SIG-M5 (cell line): ENCODE measurements at places on chromosomes 1 and 21.

DNA sequence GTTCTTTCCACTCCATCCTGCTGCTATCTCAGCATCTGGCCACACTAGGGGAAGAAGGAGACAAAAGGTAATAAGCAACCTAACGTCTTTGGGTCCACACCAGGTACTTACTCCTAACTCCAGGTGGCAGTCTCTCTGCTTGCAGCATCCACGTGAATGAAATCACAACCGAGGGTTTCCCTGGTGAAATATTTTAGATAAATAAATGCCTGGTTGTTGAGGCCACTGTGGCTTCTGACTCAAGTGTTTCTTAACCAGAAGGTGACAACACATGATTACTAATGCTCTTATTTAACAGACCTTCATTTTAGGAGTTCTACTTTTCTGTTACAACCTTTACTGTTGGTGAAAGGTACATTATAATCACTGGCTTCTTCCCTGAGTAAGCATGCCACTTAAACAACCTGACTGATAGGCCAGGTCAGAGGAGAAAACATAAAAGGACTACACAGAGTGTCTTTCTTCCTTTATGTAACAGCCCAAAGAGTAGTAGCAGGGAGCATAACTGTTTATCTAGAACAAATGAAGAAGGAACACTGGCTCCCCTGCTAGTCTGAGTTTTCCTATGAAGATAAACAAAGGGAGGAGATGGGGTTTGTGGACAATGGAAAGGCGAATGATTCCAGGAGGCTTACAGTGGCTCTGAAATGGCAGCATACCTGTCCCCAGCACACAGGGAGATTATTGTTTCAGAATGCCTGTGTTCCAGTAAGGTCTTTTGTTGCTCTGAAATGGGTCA lies 59.9 kb downstream of the SYT6 start:
- DNase-seq = no peak

- no peak for DNase-seq
Measured at GRCh38 chr21:44647222-44647552, 973 bp downstream of the KRTAP10-11 start.

DNA sequence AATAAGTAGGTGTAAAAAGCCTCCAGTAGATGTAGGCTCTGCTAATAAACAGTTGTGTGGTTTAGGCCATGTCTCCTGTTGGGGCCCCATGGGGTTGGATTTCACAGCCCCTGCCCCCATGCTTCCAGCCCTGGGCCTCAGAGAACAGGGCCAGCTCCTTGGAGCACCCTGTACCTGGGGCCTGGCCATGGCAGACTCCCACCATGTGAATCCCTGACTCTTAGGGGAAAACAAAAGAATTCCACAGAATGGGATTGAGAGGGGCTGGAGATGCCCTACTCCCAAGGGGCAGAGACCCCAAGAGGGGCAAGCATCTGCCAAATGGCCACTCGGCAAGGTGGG lies 11.5 kb downstream of the LRP8 start:
- no peak for DNase-seq

DNA sequence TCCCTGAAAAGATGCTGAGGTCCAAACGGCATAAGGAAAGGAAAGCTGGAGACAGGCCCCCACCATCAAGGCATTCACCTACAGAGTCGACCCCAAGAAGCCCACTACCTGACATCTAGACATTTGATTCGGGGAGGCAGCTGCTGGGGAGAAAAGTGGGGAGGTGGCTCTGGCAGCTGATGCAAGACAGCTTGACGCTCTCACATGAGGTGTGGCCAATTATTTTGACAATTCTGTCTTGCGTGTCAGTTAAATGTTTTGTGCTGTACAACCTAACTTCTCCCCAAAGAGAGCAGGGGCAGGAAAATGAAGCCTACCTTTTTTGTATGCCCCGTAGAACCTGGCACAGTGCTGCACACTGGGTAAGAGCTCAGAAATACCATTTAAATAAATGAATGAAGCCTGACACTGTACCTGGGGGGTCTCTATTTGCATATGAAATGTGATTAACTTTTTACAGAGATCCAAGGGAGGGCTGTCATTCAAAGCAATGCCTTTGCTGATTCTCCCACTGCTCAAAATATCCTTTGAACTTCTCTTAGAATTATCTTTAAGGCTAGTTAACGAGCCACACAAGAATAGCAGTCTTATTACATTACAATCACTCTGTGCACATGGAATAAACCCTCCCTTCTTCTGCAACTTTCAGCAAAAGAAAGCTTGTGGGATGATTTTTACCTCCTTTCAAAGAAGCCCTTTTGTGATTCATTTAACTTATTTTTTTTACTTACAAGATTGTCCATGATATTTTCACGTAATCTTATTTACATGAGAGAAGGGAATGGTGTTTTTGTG lies 163.2 kb downstream of the TNR start:
- no peak for DNase-seq

DNA sequence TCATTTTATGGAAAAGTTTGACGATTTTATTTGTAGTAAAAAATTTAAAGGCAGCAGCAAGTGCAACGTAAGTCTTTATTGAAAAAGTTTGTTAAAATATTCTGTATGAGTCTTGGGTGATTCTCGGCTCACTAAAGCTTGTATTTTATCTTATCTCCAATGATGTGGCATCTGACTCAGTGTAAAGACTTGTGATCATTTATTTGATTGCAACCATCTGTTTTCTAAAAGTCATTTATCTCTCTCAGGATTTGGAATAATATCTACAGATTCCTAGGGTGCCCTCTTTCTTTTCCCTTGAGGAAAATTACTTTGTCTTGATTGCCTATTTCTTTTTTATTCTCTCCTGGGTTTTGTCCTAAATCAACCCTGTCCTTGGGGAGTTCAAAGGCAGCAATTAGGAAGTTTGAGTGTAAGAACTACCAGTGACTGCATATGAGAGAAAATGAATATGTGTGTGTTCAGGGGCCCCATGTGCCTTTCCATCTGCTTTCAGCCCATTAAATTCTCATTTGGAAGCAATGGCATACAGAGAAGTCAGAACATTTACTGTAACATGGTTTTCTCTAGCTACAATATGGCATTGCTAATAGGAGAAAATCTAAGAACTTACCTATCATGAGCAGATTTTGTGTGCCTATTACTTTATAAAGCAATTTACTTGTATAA lies 575.0 kb upstream of the CHRM3 start:
- no peak for DNase-seq

DNA sequence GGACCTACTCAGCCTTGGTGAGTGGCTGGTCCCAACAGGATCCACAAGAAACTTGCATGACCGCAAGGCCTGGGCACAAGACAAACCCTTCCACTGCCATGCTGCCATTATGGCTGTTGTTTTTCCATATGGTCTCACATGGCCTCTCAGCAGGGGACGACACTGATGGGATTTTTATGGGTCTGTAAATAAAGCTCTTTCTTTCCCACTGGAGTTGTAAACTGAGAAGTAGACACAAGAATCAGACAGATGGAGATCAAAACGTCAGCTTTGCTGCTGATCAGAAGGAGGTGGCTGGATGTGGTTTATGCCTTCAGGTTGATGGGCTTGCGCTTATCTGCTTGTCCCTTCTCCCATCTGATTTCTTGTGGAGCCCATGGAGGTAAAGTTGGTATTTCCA lies 138.1 kb upstream of the KCNJ6 start:
- DNase-seq = no peak
